Erythroblast (primary cell): ENCODE measurements at places on chromosomes 3 and 15.

DNA sequence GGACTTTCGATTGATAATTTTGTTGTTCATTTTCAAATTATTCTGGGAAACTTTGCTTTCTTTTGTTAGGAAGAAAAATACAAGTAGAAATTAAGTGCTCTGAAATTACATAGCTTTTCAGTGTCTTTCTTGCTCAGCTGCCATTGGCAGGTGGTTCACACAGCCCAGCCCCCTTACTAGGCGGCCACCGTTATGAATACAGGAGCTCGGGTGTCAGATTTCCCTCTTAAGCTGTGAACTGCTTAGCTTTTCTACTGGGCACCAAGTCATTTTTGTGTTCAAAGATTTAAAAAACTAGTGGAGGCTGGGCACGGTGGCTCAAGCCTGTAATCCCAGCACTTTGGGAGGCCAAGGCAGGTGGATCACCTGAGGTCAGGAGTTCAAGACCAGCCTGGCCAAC lies 55.2 kb downstream of the HMG20A start:
- DNase-seq: no peak

DNA sequence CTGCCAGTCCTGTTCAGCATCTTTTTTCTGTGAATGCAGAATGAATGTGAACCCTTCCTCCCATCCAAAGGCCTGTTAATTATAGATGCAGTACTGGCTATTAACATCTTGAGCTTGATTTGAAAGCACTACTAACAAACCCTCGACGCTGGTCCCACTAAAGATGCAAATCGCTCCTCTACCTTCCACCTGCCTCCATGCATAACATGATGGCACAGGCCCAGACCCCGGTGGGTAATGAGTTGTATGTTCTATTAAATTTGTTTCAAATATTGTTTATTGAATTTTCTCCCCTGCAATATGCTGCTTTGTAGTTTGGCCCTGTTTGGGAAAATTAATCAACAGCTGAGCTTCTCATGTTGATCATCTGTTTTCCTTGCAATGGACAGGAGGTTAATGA lies 69.3 kb downstream of the RAB11A start:
- no peak for DNase-seq

DNA sequence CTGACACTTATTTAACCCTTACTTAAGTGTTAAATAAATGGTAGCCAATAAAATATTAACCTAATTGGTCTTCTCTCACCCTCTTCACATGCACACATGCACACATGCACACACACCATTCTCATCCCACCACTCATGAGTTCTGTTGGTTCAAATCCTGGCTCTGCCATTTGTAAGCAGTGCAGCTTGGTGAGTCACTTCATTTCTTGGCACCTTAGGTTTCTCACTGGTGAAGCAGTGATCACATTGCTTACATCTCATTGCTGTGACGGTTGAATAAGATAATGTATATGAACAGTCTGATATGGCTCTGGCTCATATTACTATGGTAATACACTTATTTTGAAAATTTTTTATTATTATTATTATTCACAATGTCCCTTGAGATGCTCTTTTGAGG lies 33.8 kb downstream of the RIOX2 start:
- DNase-seq: no peak

GRCh38 chr15:67405208-67406191 lies 115.4 kb upstream of the C15orf61 start:
- no peak for DNase-seq

- no peak for DNase-seq
These were observed 26.9 kb downstream of the CFAP100 start for GRCh38 chr3:126421573-126422119.

- DNase-seq: no peak
These were observed 128.4 kb upstream of the TP63 start for GRCh38 chr3:189502676-189503257.
